Caco-2 (cell line): ENCODE measurements at places on chromosomes 13 and 19. TPM values are rescaled to one million over a fixed set of nuclear protein-coding genes. Genes with fewer than 3 reads are reported as not detected.

- no peak for DNase-seq
These were observed 177.4 kb upstream of the OBI1 start for GRCh38 chr13:78836238-78836784.

- no peak for DNase-seq
These were observed 1.8 kb upstream of the MYBPC2 start for GRCh38 chr19:50430888-50431342.

GRCh38 chr19:1671716-1672037 is 19.3 kb upstream of the TCF3 start:
- DNase-seq, result no peak

DNA sequence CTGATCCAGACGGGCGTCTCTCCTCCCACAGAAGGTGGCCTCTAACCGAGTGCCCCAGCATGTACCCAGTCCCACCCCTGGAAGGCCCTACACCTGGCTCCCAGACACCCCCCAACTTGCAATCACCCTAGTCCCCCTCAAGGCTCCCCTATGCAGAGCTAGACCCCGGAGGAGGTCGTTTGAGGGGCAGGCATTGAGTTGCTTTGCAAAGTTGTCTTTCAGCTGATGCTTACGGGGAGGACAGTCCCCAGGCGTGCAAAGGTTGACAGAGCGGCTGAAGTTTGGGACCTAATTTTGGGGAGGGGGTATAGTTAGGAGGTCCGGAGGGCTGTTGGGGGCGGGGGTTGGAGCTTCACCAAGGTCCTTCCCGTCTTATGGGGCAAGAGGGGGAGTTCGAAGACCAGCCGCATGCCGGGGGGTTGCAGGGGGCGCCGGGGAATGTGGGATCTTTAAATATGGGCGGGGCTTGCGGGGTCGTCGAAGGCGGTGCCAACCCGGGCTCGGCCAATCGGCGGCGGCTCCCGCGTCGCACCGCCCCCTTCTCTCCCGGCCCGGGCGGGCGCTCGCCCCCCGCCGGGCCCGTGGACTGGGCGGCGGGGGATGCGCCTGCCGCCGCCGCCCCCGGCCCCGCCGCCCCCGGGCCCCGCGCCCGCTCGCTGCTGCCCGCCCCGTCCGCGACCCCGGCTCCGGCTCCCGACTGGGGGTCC is at the start of gene KCNN1:
Gene KCNN1, plus strand, starts transcription at position 558 of the 707 bp plus-strand sequence. CDS start 6,782 bp downstream, outside the sequence.
- no peak for DNase-seq

DNA sequence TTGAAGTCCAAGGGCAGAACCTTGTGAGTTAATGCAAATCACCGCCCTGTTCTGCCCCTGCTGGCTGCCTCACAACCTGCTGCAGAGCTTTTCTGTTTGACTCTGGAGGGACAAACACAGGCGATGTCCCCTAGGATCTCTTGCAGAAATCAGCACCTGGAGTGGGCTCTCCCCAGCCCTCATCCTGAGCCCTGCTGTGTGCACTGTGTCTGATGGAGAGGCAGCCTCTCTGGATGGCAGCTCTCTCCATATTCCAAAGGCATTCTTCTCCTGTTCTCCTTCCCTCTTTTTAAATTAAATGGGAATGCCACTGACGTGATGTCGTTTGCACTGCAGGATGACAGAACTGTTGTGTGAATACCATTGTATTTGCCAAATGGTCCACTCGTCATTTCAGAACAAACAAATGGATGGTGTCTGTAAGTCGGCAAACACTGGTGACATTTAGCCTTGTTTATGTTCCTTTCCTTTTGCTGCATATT is 184.1 kb downstream of the ZNF536 start:
- no peak for DNase-seq

DNA sequence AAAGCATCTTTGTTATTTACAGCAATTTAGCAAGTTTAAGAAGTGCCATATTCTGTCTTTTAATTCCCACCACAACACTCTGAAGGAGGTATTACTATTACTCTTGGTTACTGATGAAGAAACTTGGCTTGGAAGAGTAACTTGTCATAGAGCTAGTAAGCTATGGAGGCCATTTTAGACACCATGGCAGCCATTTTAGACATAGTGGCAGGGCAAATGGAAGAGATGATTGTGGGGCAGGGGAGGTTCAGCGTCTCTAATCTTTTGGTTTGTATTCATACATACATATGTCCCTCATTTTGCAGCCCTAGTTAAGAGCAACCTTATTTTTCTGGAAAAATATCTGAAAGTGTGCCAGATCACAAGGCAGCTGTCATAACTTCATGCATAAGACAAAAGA is 82.6 kb upstream of the SOX1 start:
- DNase-seq, result no peak

GRCh38 chr19:58429745-58430144 is 10.2 kb downstream of the ZNF132 start:
- DNase-seq, result no peak

Gene PHF11
- 1.8 and 2.3 TPM in 2 replicates for total RNA-seq

Gene PCDH17
- total RNA-seq, result not detected in 2 replicates

Gene CYP2A7
- not detected in 2 replicates for total RNA-seq

Gene RXFP2
- total RNA-seq, result not detected in 2 replicates
